ENCODE measurements at places on chromosomes 2 and 18.

DNA sequence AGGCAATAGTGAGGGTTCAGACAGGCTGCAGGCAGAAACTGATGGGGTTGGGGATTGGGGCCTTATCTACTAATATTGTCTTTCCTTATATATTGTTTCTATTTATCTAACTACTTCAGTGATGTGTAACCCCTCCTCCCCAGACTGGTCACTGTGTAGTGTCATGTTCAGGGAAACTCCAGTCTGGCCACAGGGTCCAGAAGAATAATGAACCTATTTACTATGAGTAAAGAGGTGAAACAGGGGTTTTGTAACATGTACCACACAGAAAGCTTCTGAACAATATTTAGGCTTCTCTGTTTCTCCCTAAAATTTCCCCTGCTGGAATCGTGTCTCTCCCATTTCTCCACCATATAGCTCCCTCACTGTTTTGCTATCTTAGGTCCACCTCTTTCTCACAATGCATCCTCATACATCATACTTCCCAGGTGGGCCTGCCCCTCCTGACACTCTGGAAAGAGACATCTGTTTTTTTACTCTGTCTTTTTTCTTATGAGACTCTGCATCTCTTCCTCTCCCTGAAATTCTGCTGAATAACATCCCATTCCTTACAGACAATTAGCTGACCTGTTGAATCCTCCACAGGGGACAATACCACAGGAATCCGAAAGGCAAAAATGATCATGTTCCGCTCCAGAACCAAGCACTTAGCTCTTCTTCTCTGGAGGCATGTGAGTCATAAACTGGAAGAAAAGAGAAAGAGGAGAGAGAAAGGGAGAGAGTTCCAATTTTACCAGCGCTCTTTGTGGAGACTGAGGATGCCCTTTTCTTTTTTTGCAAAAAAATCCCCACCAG is 154.8 kb downstream of the ZEB2 start:
- DNase-seq: no peak

DNA sequence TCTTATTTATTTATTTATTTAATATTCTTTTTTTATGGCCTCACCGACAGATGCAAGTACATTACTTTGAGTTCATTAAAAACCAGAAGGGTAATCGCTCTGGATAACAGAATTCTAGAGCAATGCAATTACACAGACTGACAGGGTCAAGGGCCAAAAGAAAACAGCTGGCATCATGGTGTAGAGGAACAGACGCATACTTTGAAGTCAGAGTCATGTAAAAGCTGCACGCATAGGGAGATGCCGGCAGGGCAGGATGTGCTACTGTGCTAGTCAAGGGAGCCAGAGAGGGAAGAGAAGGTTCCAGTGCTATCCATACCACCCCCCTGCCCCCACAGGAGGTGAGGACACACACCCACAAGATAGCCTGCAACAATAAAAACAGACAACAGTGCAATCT is 115.2 kb upstream of the TFCP2L1 start:
- no peak for DNase-seq

GRCh38 chr2:198913394-198914152 is 544.2 kb downstream of the SATB2 start:
- no peak for DNase-seq

DNA sequence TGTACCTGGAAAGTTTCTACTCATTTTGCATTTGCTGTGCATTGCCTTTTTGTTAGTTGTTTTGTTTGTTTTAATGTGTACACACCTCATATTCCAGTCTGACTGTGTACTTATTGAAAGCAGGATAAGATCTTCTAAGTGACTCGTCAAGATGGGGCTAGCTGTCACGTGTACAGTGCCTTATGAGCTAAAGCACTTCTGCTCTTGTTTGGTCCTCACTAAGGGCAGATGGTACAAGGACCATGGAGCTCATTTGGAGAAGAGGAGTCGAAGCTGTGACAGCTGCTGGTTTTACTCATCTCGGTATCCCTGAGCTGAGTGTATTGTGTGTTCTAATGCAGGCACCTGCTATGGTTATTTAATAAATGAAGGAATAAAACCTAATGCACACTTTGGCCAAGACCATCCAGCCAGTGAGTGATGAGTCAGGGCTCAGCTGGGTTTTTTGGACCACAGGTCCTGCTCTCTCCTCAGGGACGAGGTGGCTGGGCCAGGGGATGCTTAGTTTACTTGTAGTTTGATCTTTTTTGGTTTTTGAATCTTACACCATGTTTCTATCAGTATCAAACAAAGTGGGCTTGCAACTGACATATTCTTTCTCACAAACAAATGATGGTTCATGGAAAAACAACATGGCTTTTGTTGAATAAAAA is 152.5 kb upstream of the APCDD1 start:
- no peak for DNase-seq
